ENCODE measurements at places on chromosomes 3 and 15. TPM values are rescaled to one million over a fixed set of nuclear protein-coding genes. Genes with fewer than 3 reads are reported as not detected.

GPR156 gene
- total RNA-seq = 0.37 TPM

- H3K27me3 ChIP-seq = no peaks in the 10 kb centered on the region
- H3K27ac ChIP-seq = no peak overlapping the region
Measured at GRCh38 chr3:64271631-64272030, 46.4 kb upstream of the PRICKLE2 start.

DNA sequence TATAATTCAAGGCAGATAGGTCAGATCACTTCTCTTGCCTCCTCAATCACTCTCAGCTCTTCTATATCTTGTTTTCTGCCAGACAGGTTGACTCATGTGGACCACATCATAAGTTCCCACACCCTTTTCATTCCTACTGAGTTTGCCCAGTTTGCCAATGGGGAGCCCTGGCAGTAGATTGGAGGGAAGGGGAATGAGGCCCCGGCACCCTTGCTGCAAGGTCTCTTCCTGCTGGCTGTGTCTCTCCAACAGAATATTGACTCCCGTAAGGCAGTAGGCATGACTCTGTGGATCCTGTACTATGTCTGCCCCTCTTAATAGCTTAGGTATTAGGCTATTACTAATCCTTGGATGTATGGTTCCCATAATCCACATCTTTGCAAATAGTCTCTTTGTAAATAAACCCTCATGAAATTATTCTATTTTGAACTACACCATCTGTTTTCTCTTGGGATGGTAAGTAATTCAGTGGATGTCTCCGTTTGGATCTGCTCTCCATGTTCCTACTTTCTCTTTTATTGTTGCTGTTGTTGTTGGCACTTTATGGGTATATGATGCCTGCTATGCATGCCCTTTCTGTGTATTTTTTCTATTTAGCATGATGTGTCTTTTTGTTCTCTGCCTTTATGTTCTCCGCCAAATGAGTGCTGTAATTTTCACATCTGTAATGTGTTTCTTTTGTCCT, 65.5 kb upstream of the DCBLD2 start:
- H3K4me1 ChIP-seq = no peaks in the 10 kb centered on the region
- H3K27me3 ChIP-seq = no peaks in the 10 kb centered on the region
- H3K4me3 ChIP-seq = no peak overlapping the region
- H3K27ac ChIP-seq = no peak overlapping the region
- no peaks in the 10 kb centered on the region for H3K36me3 ChIP-seq

- H3K27ac ChIP-seq = no peak overlapping the region
- peaks cover 26% of the 10 kb centered on the region for H3K27me3 ChIP-seq
- no peaks in the 10 kb centered on the region for H3K4me1 ChIP-seq
- H3K36me3 ChIP-seq = no peaks in the 10 kb centered on the region
Measured at GRCh38 chr15:60328852-60329443, 68.8 kb downstream of the ANXA2 start.

- no peaks in the 10 kb centered on the region for H3K36me3 ChIP-seq
- no peak overlapping the region for H3K4me3 ChIP-seq
- no peak overlapping the region for H3K27ac ChIP-seq
- H3K27me3 ChIP-seq = no peaks in the 10 kb centered on the region
- H3K4me1 ChIP-seq = peaks cover 8% of the 10 kb centered on the region
Measured at GRCh38 chr15:68311859-68312557, 34.5 kb downstream of the FEM1B start.

DNA sequence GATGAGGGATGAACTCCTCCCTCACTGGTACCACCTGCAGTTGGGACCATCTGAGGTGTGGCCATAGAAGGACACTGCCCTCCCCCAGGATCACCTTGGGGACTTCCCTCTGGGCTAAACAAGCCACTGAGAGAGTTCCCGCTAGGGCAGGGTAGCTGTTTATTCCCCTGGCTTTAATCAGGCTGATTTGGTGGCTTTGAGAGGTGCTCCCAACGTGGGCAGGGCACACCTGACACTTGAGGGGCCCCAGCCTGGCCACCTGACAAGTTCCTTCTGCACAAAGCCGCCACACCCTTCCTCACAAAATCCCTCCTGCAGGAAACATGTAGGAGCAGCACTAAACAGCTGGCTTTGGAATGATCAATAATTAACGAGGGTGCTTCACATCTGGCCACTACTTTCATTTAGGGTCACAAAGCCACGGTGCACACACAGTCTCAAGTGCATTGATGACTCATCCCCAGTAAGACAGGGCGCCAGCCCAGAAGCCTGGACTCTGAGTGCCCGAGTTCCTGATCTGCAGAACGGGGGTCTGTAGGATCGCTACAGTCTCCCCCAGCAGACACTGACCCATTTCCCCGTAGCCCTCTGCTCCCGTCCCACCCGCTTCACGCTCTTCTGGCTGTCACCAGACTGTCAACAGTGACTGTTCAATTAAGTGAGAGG, 75.1 kb downstream of the ATP10A start:
- peaks cover 6% of the 10 kb centered on the region for H3K4me1 ChIP-seq
- DNase-seq = no peak

DNA sequence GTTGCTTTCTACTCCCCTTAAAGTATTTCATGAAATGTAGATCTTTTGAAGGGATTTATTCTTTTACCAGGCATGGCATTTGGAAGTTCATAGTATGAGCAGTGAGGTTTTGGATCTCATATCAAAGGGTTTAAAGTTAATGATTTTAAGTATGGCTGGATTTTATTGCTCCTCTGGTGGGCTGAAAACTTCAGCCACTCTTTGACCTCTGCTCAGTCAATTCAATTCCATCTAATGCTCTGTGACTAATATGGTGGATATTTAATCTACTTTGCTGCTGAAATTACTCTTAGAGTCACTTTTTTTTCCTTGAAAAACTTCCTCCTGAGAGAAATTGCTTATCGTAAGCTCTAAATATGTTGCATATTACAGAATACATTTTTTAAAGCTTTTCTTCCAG, 218.6 kb downstream of the NR2F2 start:
- H3K4me3 ChIP-seq = no peak overlapping the region
- no peak for DNase-seq
- no peak overlapping the region for H3K27ac ChIP-seq
- no peaks in the 10 kb centered on the region for H3K27me3 ChIP-seq
- H3K36me3 ChIP-seq = no peaks in the 10 kb centered on the region

GRCh38 chr3:71931922-71932321, 147.0 kb upstream of the PROK2 start:
- no peaks in the 10 kb centered on the region for H3K27me3 ChIP-seq
- no peak overlapping the region for H3K27ac ChIP-seq
- no peaks in the 10 kb centered on the region for H3K4me1 ChIP-seq
- H3K4me3 ChIP-seq = no peak overlapping the region

- H3K27ac ChIP-seq = no peak overlapping the region
- H3K36me3 ChIP-seq = no peaks in the 10 kb centered on the region
- no peak overlapping the region for H3K4me3 ChIP-seq
Measured at GRCh38 chr15:92061511-92062195, 208.1 kb downstream of the SLCO3A1 start.

Measured in stomach (tissue), 19 donors.